ENCODE measurements at places on chromosomes 11 and 22.
A peak's percentile ranks its signal among the peaks of the same experiment; 100 is the strongest.

DNA sequence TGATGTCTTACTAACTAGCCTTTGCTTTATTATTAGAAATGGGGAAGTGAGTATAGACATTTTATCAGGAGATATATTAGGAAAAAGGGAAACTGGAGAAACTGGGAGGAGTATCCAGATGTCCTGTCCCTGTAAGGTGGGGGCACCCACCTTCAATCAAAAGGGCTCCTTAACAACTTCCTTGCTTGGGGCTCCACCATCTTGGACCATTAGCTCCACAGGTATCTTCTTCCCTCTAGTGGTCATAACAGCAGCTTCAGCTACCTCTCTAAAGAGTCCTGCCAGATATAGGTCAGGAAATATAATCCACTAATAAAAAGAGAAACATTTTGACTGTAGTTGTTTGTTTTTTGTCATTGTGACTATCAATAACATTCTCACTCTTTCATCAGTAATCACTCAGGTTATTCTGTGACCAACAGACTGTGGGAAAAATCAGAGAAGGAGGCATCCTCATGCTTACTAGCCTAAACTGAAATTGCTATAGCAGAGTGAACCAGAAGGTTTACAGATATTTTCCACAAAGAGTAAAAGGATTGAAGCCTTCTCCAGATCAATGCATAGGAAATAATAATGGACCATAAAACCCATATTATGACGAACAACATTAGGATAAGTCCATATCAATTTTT is 10.4 kb downstream of the OR51B4 start:
- DNase-seq: peak; percentile 14

DNA sequence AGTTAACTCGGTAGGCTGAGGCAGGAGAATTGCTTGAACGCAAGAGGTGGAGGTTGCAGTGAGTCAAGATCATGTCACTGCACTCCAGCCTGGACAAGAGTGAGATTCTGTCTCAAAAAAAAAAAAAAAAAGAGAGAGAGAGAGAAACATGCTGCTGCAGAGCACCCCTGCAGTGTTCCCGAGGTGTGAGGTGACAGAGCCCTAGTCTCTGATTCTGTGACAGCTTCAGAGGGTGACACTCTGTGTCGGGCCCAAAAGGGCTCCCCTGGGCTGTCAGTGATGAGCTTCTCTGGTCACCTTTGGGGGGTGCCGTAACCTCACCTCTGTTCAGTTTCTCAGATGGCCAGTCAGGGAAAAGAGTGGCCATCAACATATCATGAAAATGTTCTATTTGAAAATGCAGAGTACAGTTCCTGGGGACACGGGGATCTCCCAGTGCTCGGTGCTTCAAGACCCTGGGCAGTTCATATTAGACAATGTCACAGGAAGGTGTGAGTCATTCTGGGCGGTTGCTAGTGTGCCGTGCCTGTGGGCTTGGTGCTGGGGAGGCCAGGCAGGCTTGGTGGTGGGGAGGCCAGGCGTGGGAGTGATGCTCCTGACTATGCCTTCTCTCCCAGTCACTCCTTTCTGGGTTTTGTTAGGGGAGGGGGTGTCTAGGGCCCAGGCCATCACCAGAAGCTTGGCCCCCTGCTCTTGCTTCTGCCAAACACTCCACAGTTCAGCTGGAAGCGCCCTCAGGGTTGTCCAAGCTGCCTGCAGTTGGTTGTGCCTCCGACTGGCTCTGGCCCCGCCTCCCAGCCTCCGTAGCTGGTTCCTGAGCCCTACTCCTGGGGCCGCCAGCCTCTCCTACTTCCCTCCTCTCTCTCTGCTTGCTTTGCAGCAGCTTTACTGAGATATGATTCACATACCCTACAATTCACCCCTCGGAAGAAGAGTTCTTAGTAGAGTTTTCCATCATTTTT is 52.5 kb upstream of the CLDN5 start:
- peak; percentile 60 for DNase-seq

- peak; percentile 73 for DNase-seq
Observed at GRCh38 chr22:49724893-49725489, 102.7 kb downstream of the BRD1 start.

GRCh38 chr11:79570104-79570503 is 129.3 kb upstream of the TENM4 start:
- DNase-seq: no peak

DNA sequence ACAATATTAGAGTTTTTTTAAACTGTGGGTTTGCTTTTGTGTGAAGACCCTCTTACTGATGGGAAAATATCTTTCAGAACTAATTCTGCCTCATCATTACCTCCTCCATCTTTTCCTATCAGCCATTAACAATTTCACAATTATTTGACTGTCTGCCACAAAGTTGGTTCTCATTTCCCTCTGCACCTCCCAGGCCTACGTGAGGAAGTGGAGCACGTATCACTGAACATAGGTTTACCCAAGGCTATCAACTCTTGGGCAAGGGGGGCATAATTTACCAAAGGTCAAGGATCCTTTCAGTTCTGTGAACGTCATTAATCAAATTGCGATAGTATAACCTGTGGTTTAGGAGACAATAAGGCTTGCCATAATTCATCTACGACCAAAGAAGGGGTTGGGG is 60.0 kb downstream of the LIF start:
- DNase-seq: peak; percentile 50

DNA sequence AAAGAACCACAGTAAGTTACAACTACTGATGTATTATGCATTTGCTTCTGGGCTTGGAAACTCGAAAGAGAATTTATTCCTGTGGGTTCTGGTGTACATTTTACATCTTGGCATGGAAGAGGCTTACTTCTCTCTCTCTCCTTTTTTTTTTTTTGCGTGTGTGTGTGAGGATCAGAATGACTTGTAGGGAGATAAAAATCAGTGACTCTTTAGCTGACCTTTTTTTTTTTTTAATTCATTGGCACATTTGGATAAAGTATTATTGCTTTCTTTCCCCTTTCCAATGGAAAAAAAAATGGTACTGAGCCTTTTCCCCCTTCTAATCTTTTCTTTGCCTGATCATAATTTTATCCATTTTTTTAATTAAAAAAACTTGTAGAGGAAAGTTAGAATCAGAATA is 43.5 kb downstream of the EXT2 start:
- no peak for DNase-seq

DNA sequence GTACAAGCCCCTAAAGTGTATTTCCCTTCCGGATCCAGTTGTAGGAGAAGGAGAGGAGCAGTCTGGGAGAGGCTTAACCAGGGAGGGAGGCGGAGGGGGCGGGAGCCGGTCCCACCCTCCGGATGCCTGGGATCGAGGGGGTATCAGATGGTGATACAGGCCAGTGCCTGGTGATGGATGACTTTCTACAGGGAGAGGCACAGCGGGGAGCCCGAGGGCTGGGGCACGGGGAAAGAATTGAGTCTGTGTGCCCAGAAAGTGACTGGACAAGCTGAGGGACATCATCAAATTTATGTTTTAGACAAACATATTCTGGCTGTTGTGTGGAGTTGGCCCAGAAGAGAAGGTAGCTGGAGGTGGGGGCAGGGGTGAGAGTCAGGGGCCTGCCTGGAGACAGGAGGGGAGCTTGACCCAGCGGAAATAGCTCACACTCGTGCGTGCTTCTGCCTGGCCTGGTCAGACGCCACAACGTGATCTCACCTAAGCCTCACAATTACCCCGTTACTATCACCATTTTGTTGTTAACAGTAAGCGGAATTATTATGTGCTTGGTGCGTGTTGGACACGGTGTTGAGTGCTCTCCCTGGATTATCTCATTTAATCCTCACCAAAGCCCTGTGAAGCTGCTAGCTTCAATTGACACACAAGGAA is 42.4 kb downstream of the AMPD3 start:
- DNase-seq: no peak

GRCh38 chr11:121964591-121964990 is 151.4 kb downstream of the BLID start:
- DNase-seq: peak; percentile 3

GRCh38 chr11:8389029-8389996 is 125.6 kb upstream of the LMO1 start:
- DNase-seq: no peak

GRCh38 chr22:18012531-18012930 is 11.8 kb downstream of the MICAL3 start:
- DNase-seq: no peak

GRCh38 chr22:23503142-23503541 is 76.9 kb downstream of the IGLL1 start:
- DNase-seq: no peak

DNA sequence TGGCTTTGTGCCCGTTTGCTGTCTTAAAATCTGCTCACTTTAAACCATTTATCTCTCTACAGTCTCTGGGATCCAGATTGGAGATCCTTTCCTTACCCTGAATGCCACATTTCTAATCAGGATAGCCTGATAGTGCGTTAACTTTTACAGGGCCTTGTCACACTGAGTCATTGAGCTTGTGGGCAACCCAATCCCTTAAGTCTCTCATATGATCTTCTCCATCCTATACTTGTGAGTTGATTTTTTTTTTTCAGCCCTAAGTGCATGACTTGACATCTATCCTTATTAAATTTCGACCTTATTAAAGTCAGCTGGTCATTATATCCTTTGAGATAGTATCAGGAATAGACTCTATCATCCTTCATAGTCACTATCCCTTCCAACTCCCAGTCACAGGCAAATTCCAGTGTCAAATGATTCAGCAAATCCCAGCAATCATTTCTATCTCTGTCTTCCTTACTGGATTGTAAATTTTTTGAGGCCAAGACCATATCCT is 57.7 kb downstream of the TEAD1 start:
- no peak for DNase-seq

- DNase-seq: no peak
Observed at GRCh38 chr11:46520971-46521745, 72.7 kb downstream of the AMBRA1 start.

- DNase-seq: no peak
Observed at GRCh38 chr11:15286465-15286864, 171.7 kb downstream of the INSC start.

GRCh38 chr22:34214372-34214771 is 294.1 kb upstream of the LARGE1 start:
- DNase-seq: no peak

- DNase-seq: peak; percentile 67
Observed at GRCh38 chr11:59918987-59919589, 19.1 kb upstream of the OOSP1 start.

- peak; percentile 42 for DNase-seq
Observed at GRCh38 chr11:69359735-69360480, 66.0 kb downstream of the MYEOV start.

DNA sequence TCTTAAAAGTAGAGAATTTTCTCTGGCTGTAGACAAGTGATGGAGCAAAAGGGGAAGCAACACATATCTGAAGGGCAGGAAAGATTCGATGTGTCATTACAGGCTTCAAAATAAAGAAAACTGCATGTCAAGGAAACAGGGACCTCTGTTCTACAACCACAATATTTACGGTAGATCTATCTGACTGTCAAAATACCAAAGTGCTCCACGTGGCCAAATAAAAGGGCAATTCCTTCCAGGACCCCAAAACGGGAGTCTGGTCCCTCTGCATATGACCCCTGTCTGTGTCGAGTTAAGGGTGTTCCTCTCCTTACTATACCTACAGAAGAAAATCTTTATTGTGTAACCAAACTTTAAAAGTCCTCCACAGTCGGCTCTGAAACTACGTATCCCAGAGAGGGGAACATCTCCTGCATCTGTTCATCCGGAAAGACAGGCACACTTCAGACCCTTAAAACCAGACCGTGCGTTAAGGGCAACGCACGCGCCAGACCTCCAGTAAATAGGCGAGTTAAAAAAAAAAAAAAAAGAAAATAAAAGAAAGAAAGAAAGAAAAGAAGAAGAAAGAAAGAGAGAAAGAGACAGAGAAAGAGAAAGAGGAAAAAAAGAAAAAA is 756 bp downstream of the CLNS1A start:
- peak; percentile 44 for DNase-seq

GRCh38 chr22:40033586-40034380 is 39.0 kb downstream of the FAM83F start:
- DNase-seq: no peak

DNA sequence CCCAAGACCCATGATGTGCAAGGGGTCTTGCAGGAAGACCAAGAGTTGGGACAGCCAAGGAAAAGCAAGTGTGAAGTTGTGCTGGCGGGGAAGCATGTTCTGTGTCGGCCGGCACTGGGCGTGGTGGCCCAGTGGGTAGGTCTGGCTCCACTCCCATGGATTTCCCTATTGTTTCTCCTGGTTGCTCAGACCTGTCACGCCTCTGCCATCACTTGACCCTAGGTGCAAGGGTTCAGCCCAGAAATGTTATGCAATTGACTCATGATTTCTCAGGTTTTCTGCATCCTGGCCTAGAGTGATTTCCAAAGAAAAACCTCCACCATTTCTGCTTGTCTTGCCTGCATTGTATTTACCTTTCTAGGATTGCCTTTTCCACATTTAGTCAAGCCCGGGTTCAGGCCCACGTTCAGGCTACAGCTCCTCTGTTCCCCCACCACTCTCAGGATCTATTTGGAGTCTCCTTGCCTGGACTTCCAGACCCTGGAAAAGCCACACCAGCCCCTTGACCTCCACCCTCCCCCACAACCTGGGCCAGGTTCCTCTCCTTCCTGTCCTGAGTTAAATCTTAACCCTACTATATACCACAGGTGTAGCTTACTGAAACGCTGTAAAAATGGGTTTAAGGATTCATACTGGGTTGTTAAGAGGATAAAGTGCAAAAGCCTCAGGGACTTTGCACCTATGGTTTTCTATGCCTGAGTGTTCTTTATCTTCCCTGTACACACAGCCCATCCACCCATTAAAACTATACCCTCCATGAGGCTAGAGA is 17.5 kb upstream of the FOLR1 start:
- DNase-seq: no peak

GRCh38 chr22:43384863-43385262 is 27.0 kb upstream of the MPPED1 start:
- no peak for DNase-seq

- DNase-seq: no peak
Observed at GRCh38 chr22:36397131-36398093, 9.6 kb upstream of the MYH9 start.

DNA sequence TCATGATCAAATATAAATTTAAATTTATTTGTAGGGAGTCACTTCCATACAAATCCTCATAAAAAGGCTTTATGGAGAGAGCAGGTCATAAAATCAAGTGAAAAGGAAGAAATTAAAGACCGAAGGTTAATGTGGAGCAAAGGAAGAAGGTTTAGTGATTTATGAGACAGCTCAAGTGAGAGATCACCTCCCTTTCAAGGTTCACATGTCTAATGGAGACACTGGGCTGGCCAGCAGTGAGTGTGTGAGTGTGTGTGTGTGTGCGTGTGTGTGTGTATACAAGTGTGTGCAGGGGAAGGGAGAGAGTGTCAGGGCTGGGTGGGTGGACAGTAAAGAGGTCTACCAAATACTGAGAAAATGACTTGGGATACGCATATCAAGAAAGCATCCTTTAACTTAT is 251.2 kb downstream of the FAT3 start:
- DNase-seq: no peak

GRCh38 chr11:64342869-64343745 is 3.1 kb downstream of the CCDC88B start:
- DNase-seq: no peak

DNA sequence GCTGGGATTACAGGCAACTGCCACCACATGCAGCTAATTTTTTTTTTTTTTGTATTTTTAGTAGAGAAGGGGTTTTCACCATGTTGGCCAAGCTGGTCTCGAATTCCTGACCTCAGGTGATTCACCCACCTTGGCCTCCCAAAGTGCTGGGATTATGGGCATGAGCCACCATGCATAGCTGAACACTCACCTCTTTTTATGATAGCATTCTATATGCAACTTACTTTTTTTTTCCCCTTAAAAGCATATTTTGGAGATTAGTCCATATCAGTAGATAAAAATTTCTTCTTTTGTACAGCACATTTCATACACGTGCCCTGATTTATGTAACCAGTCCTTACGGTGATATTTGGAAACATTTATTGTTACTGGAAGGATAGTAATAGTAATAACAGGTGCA is 14.6 kb downstream of the GTPBP1 start:
- no peak for DNase-seq

GRCh38 chr22:37260155-37260795 is 16.2 kb upstream of the RAC2 start:
- no peak for DNase-seq
